IgD-negative memory B cell (primary cell): ENCODE measurements at places on chromosomes 3 and 15. TPM values are rescaled to one million over a fixed set of nuclear protein-coding genes. Genes with fewer than 3 reads are reported as not detected.

The CYP1A2 gene
- polyA plus RNA-seq: not detected

The CYP8B1 gene
- not detected for polyA plus RNA-seq

The CAND2 gene
- 0.35 TPM for polyA plus RNA-seq

The CLCN2 gene
- 0.53 TPM for polyA plus RNA-seq

The ADGRG7 gene
- polyA plus RNA-seq: not detected

The ALDH1A3 gene
- not detected for polyA plus RNA-seq

The CPLX3 gene
- not detected for polyA plus RNA-seq

The FEZF2 gene
- not detected for polyA plus RNA-seq

The GOLGA8N gene
- 0.38 TPM for polyA plus RNA-seq

The ZNF385D gene
- 0.24 TPM for polyA plus RNA-seq

The P2RY1 gene
- polyA plus RNA-seq: 0.04 TPM
